ENCODE measurements at places on chromosomes 5 and 9.

DNA sequence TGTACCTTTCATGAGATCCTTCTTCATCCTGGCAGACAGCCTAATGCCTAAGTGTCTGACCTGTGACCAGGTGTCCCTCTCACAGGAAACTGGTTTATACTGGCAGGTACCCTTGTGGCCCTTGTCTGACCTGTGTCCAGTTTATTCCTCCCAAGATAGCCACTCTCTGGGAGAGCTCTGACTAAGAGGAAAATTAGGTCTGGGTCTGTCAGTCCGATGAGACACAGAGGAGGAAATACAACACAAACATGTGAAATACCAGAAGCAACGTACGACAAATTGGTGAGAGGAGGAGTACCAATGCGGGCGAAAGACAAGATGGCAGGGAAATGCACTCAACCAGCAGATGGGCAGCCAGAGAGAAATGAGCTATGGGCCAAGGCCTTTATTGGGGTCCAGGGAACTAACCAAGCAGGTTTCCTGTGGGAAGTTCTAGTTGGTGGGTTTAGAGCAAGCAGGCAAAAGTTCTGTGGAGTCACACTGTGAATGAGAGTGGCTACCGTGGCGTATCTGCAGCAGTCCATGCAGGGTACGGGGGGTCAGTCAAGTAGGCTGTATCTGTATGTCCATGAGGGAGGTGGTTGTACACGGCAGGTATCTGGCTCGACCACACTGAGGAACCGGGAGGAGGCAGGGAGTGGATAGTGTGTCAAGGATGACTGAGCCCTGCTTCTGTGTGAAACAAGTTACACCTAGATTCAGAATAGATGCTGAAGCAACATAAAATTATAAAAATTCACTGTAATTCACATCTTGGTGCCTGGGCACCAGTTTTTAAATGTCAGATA, 109.0 kb downstream of the MLLT3 start:
- DNase-seq, result no peak

GRCh38 chr5:14745188-14745563, 80.7 kb downstream of the OTULIN start:
- no peak for DNase-seq

DNA sequence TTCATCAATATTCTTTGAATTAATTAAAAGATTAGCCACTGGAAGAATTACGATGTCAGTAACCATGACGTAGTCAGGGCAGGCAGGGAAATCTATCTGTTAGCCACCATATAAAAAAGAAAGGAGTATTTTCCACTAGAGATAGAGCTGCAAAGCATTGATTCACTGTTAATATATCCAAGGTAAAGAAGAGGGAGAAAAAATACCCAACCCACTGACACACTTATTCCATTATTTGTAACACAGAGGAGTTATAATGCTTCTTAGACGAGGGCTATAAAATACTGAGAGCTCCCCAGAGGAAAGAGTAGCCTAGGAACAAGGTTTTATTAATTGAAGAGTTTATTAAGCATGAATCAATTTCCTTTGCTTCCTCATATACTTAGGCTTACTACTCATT, 382.2 kb upstream of the CDH6 start:
- DNase-seq, result no peak

DNA sequence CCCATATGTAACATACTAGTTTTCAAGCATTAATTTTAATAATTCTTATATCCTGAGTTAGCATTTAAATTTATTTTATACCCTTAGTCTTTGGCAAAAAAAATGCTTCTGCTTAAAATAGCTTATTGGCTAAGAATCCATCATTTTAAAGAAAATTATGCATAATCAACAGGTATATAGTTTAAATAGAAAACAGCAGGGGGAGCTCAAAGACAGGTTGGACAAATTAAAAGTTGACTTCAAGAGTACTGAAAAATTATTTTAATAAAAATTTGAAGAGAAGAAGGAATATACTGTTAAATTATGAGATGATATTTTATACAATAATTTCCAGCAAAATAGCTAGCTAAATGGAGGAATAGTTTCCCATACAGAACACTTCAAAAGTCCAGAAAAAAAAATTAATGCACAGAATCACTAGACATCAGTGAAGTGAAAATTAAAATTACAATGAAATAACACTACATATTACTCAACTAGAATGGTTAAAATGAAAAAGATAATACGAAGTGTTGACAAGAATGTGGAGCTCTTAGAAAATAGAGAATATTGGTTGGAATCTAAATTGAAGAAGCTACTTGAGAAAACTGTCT, 387.1 kb downstream of the PDE4D start:
- DNase-seq, result peak; percentile 54

DNA sequence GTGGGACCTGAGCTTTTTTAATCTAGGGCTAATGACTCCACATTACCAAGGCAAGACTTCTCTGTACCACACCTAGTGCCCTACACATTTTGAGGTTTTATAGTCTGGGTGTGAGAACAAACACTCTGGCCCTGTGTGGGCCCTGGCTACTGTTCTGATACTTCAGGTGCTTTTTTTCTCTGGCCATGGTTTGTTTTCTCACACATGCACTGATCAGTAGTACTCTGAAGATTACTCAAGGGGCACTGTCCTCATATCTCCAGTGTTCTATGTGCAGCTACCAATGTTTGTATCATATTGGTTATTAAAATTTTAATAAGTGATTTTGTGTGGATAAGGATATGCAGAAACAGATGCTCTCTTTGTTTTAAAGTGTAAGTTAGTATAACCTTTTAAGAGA, 5.9 kb upstream of the C9orf40 start:
- no peak for DNase-seq

DNA sequence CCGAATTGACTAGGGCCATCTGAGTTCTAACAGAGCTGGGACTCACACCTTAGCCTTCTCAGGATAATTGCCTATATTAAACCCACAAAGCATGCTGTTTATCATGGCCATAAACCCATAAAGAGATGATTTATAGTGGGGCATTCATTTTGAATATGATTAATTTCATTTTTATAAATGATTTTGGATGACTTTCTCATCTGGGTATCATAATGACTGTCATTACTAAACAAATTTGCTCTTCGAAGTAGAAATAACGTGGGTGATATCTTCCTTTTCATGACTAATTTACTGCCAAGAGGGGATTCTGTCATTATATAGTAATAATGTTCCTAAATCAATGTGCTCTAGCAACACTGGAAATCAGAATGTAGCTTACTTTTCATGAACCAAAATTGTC, 498.2 kb downstream of the CDH12 start:
- no peak for DNase-seq

- no peak for DNase-seq
Observed at GRCh38 chr5:150945947-150946346, 41.2 kb upstream of the ZNF300 start.

- DNase-seq, result no peak
Observed at GRCh38 chr5:61869333-61869732, 436.7 kb upstream of the KIF2A start.

DNA sequence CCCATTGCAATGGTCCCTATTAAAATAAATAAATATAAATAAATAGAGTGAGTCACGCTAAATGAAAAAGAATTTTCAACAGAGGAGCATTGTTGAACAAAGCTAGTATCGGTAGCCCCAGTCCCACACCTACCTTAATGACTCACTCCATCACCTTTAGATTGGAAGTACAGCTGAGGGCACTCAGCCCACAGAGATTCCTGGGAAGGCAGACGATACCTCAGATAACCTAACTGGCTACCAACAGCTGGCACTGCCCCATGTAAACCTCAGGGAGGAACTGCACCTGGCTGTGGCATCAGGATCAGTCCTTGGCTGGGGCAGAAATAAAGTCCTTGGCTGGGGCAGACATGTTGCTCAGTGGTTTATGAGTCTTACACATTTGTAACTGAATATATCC, 49.3 kb downstream of the SPRY4 start:
- no peak for DNase-seq

DNA sequence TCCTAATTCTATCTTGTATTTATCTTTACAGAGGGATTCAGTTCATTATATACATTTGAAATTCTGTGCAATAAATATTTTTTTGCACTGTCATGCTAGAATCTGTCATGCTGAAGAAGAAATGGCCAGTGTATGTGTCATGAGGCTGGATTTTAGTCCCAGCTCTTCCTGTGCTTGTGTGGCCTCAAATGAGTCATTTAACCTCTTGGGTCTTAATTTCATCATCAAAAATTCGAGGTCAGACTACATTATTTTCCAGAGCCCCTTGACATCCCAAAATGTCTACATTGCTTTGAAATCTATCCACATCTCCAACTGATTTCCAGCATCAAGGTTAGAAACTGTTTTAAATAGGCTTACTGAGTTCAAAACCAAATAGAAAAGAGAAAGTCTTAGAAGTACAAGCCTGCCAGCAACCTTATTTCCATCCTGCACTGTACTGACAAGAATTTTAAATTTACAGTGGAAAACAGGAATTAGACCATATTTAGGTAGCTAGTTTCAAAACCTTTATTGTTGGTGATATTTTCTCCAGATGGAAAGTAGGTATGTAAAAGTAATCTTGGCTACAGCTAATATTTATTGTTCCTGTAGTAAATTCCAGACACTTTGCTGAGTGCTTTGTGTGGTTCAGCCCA, 96.7 kb upstream of the MAMDC2 start:
- peak; percentile 88 for DNase-seq

- DNase-seq, result no peak
Observed at GRCh38 chr9:115207003-115207836, 89.3 kb upstream of the TNC start.

GRCh38 chr5:6721442-6721841, 8.2 kb downstream of the TENT4A start:
- no peak for DNase-seq

DNA sequence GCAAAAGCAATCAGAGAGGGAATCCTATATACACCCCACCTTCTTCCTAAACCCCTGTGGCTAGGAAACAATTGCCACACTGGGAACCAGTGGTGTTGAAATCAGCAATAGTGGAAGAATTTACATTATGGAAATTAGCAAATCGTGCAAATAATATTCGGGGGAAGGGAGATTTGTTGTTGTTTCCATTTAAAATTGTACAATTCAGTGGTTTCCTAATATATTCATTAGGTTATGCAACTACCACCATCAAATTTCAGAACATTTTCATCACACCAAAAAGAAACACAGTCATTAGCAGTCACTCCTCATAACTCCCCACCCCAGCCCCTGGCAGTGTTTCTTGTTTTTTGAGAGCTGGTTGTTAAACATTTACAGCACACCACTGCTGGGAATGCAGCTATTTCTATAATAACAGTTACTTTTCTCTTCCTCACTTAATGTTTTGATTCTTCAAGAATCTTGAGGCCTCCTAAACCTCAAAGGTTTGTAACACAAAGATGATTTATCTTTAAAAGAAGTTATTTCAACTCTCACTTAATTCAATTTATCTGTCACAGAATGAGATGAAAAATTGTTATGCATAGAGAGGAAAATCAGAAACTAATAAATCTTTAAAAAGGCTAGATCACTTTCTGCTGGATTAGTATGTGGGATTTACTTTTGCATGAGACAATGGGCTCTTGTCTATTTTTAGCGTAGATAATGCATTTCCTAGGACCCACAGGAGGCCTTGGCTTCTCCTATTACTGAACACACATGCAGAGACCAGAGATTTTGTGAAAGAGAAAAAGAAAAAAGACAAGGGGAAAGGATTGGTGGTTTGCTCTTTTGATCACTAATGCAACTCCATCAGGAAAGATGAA, 91.8 kb upstream of the DAPK1 start:
- peak; percentile 25 for DNase-seq

DNA sequence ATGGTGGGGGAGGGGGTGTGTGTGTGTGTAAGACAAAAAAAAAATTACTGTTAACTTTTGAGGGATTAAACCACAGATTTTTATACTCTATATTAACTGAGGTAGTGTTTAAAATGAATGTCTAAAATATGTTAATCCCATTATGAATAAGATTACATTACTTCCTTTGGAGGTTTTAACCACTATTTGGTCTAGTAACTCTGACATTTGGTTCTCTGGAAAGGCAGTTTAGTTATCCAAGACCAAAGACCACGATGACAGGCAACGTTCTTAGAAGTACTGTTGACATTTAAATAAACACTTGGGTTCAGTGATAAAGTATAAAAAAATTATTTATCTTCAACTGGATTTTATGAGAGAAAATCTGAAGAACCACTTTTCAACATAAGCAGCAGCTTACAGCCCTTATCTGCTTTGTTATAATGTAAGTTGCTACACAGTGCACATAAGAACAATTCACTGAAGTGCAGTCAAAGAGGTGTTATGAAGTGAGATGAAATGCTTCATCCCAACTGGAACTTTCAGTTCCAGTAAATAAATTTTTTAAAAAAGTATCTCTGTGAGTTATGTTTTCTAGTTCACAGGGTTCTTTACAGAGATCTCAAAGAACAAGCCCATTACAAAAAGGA, 94.5 kb downstream of the OSMR start:
- no peak for DNase-seq

DNA sequence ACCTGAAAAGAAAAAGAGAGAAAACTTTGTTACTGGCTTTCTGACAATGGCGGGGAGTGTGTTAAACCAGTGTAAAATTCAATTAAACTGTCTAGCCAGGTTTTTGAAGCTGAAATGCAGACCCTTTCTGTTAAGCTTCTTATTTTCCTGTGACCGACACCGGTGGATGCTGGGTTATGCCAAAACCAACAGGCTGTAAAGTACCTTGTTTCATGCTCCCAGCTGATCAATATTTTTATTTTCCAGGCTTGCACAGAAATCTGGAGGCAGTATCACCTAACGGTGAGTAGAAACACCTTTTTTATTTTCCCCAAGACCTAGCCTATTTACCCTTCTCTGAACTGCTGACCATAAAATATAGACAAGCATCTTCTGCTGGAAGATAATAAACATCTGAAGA, 94.9 kb upstream of the GRHPR start:
- no peak for DNase-seq

DNA sequence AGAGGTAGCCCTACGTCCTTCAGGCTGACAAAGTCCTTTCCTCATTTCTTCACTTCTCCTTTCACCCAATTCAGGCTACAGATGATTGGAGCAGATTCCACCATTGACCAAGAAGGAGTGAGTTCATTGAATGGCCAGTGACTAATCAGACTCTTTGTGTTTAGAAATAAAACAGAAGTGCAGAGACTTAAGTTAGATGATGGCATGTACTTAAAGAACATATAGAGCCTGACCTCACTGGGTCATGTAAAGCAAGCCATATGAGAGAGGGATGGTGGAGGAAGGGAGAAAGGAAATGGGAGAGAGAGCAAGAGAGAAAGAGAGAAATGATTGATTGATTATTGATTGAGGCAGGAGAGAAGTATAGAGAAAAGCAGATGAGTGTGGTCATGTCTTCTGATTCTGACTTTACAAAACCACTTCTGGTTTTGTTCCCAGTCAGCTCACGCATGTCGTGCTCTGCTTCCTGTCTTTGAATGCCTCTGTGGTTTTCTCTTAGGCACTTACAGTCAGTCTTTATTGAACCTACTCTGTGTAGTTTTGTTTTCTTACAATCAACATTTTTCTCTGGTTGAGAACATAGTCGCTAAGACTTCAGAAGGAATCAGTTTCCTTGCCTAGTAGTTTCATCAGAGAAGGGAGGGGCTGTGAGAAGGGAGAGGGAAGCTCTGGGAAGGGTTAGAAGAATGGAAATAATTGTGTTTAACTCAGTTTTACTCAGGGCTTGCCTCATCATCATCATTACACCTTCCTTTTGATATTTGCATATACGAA, 149.2 kb upstream of the KLF9 start:
- peak; percentile 91 for DNase-seq

- DNase-seq, result no peak
Observed at GRCh38 chr5:2752821-2753439, 1.5 kb upstream of the IRX2 start.

All from astrocyte of the spinal cord (primary cell).